CD8-positive, alpha-beta memory T cell (primary cell): ENCODE measurements at places on chromosomes 16 and 17.

GRCh38 chr17:17324616-17325015, 21.4 kb downstream of the NT5M start:
- no peak for DNase-seq

DNA sequence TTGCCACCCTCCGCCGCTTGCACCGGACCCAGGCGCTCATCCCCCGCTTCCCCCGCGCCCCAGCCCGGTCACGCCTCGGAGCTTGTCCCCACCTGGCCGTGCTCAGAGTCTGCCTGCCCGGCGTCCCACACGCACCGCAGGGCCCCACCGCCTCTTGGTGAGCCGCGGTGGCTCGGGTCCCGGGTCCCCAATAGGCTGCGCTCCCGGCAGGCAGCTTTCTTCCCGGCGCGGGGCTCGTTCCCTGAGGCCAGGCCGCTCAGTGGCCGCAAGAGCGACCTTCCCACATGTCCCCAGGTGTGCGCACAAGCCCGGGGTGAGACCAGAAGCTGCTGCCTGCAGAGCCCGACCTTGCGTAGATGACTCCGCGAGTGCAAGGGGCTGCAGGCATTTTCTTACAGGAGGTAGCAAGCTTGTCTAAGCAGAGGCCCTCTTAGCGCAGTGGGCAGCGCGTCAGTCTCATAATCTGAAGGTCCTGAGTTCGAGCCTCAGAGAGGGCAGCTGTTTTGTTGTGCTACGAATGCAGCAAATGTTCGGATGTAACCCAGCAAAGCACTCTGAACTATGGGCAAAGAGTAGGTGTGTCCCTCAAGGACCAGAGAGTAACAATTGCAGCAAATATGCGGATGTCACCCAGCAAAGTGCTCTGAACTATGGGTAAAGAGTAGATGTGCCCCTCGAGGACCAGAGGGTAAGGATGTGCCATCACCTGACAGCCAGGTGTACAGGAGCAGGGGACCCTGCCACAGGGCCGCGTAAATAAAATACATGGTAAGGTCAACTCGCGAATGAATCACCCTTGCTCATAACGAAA, 15.6 kb downstream of the TLE7 start:
- peak; percentile 75 for DNase-seq

DNA sequence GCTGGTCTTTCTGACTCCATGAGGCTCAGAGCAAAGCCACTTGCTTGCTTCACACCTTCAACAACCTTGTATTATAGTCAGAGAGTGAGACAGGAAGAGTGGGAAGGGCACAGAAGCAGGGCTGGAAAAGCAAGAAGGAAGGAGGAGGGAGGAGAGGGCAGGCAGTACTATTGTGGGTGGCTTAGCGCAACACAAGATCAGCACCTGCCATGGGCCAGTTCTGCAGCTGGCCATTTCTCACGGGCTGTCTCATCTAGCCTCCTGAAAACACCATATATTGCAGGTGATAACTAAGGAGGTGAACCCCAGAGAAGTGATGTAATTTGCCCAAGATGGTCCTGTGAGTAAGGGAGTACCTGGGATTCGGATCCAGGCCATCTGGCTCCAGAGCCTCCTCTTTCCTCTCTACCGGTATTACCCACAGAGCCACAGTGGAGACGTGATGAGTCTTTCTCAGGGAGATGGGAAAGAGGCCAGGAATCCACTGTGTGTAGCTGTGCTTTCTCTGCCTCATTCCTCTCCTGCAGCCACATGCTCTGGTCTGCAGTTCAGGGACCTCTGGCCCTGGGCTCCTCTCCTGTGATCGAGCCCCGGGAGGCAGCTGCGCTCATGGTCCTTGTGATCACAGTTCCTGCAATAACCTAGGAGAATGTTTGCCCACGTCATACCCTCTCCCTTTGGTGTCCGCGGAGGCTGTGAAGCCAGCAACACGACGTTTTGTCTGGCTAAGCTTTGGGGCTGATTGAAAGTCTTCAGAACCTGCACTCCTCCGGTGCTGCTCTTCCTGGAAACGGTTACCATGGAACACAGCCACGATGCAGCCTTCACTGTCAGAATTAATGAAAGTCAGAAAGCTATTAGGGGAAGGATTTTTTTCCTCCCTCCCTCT, 178.1 kb upstream of the CCL2 start:
- DNase-seq: no peak

DNA sequence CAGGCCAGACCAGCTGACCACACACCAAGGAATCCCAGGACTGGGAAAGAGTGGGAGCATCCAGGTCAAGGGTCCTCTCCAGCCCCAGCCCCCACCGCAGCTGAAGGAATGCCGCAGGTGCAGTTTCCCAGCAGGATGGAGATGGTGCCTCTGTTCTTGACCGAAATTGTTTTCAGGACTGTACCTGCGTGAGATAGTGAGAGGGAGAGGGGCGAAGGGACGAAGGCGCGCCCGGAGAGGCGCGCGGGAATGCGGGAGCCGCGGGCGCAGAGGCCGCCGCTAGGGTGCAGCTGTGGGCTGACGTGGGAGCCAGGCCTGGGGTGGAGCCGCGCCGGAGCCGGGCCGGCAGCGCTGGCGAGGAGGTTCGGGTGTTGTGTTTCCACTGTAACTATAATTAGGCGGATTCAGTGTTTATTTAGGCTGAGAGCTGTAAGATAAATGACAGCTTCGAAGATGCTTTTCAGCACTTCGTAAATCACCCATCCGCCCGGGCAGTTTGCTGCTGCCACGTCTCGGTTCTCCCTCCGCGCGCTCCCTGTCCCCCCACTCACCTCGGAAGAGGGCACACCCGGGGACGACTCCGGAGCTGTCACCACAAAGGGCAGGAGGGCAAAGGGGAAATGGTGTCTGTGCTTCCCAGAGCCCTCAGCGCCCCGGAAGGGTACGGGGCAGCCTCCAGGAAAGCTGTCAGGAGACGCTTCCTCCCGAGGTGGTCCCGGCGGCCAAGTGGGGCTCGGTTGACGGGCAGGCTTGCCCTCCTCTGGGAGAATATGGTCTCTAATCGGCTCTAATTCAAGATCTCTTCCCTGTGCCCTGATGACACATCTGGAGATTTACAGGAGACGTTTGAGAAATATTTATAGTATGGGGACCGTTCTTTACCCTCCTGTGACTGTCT, 38.2 kb downstream of the HOXB1 start:
- DNase-seq: peak; percentile 52

DNA sequence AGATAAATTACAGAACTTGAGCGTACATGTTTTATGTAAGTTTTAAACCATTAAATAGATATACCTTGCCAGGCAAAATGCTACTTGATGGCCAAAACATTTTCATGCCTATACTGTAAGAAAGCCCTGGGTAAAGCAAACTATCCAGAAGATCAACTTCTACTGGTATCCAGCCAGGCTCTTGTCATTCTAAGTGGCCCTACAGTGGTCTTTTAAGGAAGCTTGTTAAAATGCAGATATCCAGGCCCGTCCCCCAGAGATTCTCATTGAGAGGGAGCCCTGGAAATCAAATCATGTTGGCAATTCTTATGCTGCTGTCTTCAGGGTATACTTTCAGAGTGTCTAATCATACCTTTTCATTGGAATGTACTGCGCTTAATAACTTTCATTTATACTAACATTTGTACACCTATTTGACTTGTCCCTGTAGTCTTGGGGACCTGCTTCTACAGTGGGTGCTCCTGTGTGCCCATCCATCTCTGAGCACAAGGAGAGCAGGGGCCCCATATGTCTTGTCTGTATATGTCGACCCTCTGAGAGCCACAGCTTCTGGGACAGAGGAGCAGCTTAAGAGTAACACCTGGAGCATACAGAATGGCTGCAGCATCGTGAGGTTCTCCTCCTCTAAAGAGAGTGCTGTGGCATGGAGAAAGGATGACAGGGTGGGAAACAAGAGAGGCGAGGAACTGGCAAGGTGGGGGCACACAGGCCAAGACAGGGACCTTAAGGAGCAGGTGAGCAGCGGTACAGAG, 43.6 kb upstream of the ANKFY1 start:
- no peak for DNase-seq

- DNase-seq: no peak
These were observed 116.0 kb downstream of the SNX29 start for GRCh38 chr16:12092544-12092921.

GRCh38 chr16:65005696-65006095, 116.2 kb downstream of the CDH11 start:
- DNase-seq: no peak

DNA sequence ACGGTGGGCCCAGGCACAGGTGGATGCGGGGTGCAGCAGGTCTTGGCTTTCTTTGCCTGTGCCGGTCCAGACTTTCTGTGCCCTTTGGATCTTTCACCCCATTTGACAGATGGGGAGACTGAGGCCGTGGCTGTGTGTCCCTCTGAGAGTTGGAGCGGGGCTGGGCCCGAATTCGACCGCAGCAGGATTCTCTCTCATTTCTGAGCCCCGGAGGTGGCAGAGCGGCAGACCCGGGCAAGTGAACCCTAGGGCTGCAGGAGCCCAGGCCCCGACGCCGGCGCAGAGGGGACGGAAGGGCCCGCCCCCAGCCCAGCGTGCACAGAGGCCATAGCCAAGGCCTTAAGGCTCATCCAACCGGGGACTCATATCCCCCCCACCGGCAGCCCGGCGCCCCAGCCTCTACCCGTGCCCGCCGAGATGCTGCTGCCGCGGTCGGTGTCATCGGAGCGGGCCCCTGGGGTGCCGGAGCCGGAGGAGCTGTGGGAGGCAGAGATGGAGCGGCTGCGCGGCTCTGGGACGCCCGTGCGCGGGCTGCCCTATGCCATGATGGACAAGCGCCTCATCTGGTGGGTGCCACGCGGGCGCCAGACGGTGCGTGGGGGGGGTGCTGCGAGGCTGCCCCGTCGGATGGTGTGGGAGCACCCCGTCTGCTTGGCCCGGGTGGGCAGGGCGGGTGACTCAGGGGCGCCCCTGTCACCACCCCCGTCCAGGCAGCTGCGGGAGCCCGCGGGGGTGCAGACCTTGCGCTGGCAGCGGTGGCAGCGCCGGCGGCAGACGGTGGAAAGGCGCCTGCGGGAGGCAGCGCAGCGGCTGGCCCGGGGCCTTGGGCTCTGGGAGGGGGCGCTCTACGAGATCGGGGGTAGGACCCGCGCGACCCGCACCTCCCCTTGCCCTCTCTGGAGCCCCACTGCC, 857 bp downstream of the TMC8 start:
- DNase-seq: peak; percentile 51

GRCh38 chr17:4609761-4610160, 25.4 kb downstream of the SMTNL2 start:
- DNase-seq: no peak

GRCh38 chr16:23105309-23105708, 43.9 kb downstream of the USP31 start:
- no peak for DNase-seq
